AG08395 (cell line): ENCODE measurements at places on chromosomes 2 and 18.
A peak's percentile ranks its signal among the peaks of the same experiment; 100 is the strongest.

DNA sequence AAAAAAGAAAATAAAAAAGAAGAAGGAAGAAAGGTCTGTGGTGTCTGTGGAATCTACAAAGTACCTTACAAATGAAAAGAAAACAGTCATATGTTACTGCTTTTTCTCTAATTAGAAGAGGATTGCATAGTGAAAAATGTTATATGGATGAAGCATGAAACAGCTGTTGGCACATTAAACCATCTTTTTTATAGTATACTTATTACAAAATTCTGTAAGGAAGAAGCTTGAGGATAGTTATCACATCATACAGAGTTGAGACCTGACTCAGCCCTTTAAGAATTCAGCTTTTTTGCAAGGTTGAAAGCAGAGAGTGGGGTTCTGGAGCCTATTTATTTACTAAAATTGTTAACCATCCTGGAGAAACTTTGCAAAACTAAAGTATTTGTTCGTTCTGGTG lies 222.7 kb downstream of the PHLPP1 start:
- peak; percentile 30 for DNase-seq

DNA sequence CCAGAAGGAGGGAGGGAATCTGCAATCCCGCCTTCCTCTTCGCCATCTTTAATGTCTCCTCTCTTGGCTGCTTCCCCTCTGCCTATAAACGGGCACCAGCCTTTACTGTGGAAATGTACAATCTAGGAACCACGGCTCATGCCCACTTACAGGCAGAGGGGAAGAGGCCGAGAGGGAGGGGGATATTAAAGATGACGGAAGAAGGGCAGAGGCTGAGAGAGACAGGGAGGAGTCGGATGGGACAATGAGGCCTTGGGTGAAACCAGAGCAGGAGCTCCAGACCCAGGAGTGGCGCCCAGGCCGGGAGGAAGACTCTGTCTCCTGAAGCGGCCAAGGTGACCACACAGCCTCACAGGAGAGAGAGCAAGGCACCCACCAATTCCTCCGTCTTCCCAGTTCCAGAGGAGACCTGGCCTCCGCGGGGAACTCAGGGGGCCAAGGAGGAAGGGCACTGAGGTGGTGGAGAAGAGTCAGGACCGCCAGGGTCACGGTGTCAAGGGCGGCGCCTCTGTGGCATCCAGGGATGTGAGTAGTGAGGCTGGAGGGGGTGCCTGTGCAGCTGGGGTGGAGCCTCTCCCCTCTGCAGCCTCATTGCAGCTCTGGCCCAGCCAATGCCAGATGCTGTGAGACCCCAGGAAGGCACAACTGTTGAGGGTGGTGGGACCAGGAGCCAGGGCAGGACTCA lies 67.8 kb downstream of the CIB4 start:
- DNase-seq, result no peak

DNA sequence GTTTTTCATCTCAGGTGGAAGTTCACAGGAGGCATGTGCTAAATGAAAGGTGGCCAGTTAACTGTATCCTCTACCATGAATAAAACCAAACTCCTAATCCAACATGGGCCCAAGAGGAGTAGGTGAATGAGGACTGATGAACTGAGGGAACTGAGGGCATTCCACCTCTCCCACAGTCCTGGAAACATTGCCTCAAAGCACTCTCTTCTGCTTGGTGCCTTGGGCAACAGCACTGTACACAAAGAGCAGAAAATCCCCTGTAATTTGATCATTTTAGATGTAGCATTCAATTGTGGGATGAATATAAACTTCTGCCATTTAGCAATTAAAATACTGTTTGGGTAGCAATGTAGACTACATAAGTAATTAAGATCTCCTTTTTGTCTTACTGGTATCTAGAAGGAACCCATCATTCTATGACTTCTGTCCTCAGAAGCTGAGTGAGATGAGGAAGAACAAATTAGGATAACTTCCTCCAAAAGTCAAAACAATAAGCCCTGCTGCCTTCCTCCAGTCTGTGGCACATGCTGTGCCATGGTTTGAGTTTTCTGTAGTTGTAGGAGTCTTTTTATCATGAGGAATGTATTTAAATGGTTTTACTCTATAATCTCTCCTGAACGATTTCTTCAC lies 86.7 kb upstream of the ZEB2 start:
- DNase-seq, result no peak

- DNase-seq, result no peak
Measured at GRCh38 chr2:186460465-186460864, 25.6 kb upstream of the ZC3H15 start.

- no peak for DNase-seq
Measured at GRCh38 chr18:11834772-11835171, 16.4 kb upstream of the CHMP1B start.

DNA sequence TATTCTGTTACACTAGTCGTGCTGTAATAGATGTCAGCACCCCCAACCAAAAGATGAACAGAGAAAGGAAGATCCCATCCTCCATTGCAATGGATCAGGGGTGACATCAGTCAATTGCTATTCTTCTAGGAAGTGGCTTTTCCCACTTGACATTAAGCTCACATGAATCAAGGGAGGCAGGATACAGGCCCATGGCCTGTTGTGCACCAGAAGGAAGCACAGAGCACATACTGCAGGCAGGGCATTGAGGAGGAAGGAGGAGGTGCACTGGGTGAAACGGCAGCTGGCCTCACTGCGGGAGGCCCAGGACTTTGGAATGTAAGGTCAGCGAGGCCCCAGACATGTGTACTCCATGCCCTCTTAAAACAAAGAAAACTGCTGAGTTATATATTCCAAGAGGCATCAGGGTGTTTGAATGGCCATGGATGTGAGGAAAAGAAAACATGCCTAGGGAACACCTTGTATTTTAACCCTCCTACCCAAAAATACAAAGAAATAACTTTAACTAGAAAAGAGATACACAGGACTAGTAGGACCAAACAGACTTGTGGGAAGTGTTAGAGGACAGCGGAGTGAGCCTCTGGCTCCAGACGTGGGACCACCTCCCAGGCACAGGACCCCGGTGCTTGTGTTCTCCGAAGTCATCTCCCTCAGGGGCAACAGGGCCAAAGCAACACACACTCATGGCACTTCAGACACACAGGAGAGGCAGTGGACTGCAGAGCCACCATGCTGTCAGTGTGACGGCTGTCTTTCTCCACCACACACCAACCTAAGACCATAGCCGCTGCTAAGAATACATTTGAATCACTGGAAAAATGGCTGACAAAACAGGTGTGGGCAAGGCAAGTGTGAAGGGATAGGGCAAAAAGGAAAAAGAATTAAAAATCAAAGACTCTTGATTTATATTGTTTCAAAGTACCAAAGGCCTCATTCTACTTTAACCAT lies 51.4 kb upstream of the RIOK3 start:
- no peak for DNase-seq

DNA sequence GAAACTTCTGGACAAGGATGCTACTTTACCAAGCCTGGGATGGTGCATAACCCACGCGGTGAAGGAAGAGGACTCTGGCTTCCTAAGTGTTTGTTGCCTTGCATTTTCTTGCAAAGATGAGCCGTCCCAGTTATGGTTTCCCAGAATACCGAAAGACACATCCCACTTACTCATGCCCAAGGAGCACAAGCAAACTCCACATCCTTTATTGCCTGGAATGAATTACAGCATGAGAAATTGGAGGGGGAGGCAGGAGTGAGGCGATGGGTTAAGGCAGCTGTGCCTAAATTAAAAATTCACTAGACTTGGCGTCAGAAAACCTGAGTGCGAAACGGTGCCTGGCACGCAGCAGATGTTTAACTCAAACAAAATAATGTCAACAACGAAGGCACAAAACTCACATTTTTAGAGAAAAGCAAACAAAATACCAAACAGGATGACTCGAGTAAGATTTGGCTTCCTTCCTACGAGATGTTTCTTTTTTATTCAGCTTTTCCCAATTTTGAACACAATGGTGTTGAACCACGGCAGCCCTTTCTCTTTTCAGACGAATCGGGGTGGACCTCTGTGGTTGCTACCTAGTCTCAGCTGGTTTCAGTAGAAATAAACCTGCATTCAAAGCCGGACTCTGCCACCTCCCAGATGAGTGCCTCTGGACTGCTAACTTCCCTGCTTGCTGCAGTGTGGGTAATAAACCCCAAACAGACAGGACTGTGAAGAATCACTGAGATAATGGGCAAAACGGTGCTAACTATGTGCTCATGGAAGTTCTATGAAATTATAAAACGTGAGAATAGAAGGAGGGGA lies 100.3 kb upstream of the NCK2 start:
- DNase-seq, result peak; percentile 45

DNA sequence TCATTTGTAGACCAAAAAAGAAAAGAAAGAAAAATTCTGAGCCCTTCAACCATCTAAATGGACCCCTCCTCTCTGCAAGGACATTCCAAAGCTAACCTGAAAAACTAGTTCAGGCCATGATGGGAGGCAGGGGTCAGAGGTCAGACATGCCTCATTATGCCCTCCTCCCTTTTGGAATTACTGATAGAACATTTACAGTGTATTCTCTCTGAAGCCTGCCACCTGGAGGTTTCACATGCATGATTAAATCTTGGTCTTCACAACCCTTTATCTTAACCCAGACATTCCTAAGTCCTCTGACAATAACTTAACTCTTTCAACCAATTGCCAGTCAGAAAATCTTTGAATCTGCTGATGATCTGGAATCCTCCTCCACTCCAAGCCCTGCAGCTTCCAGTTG lies 86.0 kb downstream of the SPP2 start:
- no peak for DNase-seq

GRCh38 chr2:42747422-42747821 lies 16.5 kb downstream of the OXER1 start:
- no peak for DNase-seq

GRCh38 chr2:79393806-79394484 lies 118.9 kb upstream of the CTNNA2 start:
- no peak for DNase-seq

DNA sequence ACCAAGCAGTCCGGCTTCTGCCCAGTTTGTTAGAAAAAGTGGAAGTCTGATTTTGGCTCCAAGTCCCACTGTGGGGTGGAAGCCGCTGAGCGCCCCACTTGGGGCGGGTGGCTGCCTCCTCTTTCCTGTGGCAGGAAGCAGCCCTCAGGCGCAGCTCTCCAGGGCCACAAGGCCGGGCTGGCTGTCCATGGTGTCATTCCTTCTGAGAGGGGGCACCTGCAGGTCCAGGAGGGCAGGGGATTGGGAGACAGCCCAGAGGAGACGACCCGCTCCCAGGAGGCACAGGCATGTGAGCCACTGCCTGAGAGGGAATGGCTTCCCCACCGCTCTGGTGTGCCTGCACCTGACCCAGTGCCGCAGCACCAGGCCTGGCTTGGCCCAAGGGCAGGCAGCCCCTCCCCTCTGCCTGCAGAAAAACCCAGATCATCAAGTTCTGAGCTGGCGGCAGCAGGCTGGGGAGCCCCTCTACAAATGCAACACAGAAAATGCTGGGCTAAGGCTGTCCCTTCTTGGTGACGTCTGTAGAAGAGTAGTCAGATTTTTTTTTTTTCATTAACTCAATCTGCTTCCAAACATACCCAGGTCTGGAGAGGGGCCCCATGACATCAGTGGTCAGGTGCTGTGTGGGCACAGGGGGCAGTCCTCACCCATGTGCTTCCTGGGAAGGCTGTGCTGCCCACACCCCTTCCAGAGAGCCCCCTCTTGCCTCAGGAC lies 38.4 kb downstream of the HS6ST1 start:
- DNase-seq, result no peak

GRCh38 chr2:226581004-226581403 lies 218.6 kb downstream of the IRS1 start:
- no peak for DNase-seq

DNA sequence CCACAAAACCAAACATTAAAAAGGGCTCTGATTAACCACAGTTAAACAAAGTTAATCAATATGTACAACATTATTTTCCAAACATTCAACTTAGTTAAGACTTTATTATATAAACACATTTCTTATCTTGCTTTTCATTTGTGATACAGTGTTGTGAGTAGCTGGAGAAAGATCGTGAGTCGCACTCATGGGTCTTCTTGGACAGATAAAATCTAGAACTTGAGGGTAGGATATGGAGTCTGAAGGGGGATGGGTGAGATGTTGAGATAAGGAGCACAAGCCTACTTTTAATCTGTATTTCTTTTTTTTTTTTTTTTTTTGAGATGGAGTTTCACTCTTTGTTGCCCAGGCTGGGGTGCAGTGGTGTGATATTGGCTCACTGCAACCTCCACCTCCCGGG lies 22.6 kb upstream of the TMEM214 start:
- DNase-seq, result no peak

DNA sequence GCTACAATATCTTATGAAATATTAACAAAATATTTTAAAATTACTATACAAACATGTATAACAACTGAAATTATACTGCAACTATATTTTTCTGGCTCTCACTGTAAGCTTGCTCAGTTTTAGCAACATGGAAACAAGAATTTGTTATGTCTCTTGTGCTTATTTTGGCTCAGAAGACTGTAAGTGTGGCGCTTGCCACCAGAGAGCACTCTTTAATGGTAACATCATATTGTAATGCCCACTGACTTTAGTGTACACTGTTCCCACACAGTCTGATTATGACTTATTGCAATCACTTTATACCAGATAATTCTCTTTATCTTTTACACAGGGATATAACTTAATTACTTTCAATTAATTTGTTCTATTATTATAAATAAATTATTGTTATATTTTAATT lies 1500.6 kb upstream of the TMEFF2 start:
- no peak for DNase-seq

DNA sequence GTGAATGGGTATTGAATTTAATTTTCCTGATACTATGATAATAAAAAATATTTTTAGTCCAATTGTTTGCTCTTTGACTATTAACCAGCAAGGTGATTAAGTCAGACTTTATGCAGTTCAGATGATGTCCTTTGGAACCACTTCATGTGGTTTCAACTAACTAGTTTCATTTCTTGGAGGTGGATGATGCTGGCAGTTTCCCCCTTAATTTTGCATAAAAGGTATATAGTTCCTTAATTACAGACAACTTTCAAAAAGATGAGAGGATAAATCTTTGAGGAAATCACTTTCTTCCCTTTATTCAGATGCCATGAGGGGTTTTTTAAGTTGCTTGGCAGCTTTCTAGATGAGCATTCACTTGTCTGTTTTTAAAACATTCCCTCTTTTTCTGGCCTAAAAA lies 223.1 kb downstream of the PHLPP1 start:
- no peak for DNase-seq

GRCh38 chr2:37396890-37397565 lies 52.6 kb downstream of the QPCT start:
- DNase-seq, result no peak

- DNase-seq, result peak; percentile 82
Measured at GRCh38 chr18:79380816-79381806, 14.6 kb upstream of the NFATC1 start.

DNA sequence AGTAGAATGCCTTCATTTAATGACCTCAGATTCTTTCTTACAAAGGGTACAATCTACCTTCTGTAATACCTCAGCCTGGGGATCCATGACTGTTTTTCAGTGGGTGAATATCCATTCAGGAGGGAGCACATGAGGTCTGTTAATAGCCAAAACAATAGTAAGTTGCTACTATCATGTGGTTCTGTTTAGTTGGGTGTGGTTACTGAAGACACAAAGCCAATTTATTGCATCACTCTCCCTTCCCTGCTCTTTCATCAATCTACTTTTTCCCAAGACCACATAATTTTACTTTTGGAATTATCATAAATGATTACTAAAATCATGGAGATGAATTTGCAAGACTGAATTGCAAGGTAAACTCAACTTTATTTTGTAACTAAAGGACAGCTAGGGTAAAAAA lies 254.2 kb downstream of the GALNT13 start:
- peak; percentile 3 for DNase-seq
